ENCODE measurements at places on chromosomes 13 and 19.

DNA sequence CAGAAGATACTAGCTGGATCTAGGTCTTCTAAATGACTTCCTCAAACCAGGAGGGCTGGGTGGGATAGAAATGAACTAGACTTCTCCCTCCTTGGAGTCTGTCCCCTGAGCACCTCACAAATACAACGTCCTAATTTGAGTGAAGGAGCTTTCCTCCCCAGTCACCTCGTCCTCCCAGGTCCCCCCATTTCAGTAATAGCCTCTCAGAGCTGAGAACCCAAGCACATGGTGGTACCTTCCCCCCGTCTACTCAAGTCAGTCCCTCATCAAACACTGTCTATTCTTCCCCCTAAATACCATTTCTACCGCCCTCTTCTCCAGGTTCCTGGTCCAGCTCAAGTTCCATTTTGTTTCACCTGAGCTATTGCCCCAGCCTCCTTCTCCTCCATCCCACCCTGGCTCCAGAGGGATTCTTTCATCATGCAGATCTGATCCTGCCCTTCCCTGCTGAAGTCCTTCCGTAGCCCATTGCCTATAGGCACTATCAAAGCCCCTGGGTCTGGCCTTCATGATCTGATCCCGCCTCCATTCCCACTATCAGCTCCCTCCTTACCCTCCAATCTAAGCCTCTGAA, 5.3 kb upstream of the PRKCG start:
- no peak overlapping the region for H3K27ac ChIP-seq
- no peaks in the 10 kb centered on the region for H3K27me3 ChIP-seq
- no peak overlapping the region for H3K4me3 ChIP-seq
- DNase-seq: no peak
- H3K36me3 ChIP-seq: no peaks in the 10 kb centered on the region

GRCh38 chr19:11031421-11032070, 57.7 kb upstream of the LDLR start:
- H3K36me3 ChIP-seq: no peaks in the 10 kb centered on the region
- H3K27me3 ChIP-seq: no peaks in the 10 kb centered on the region
- H3K27ac ChIP-seq: no peak overlapping the region
- no peak overlapping the region for H3K4me3 ChIP-seq
- no peaks in the 10 kb centered on the region for H3K4me1 ChIP-seq

- H3K27ac ChIP-seq: no peak overlapping the region
- H3K4me1 ChIP-seq: peaks cover 2% of the 10 kb centered on the region
- H3K36me3 ChIP-seq: no peaks in the 10 kb centered on the region
- no peak for DNase-seq
- no peaks in the 10 kb centered on the region for H3K27me3 ChIP-seq
Observed at GRCh38 chr13:44763615-44764301, 187.6 kb upstream of the TSC22D1 start.

DNA sequence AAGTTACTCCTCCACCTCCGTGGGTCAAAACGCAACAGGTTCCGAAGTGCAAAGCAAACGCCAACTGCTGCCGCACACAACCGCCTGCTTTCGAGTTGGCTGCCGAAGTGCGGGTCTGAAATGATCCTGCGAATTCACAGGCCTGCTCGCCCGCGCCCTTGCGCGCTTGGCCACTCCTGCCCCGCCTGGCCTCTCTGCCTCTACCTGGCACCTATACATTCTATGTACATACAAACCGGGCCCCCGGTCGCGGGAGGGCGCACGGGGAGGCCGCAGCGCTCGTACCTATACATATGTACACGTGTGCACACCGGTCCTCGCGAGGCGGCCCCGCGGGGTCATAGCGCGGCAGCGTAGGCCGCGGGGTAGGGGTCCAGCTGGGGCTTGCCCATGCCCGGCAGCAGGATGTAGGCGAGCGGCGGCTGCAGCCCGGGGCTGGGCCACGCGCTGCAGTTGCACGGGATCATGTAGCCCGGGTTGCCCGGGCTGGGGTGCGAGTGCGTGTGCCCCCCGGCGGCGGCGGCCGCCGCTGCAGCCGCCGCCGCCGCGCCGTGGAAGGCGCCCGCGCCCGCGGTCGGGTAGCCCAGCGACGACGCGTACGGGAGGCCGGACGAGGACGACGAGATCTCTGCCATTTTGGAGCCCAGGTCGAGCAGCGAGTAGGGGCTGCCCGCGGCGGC, 1.3 kb downstream of the SOX21 start:
- H3K4me1 ChIP-seq: peaks cover 5% of the 10 kb centered on the region
- no peak overlapping the region for H3K4me3 ChIP-seq
- no peak for DNase-seq

DNA sequence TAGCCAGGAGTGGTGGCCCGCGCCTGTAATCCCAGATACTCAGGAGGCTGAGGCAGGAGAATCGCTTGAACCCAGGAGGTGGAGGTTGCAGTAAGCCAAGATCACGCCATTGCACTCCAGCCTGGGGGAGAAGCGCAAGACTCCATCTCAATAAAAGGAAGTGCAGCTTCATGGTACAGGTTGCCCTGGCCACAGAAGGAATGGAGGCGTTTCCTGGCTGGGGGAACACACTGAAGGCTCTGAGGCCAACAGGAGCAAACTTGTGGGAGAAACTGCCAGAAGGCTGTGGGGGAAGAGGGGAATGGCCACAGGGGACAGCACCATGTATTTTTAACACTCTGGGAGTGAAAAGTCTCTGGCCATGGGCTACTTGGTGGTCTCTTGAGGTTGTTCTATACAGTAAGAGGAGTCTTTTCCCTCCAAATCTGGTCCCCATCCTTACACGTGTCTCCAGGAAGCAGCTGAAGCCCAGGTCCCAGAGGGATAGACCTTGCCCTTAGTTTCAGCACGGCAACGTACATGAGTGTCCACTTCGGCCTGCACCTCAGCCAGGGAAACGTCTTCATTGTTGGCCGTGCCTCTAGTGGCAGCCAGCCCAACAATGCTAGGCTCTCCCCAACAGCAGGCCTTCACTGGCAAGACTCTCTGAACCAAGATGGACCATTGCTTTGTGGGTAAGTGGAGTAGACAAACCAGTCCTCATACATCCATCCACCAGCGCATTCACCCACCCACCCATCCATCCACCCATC, 7.4 kb downstream of the MICOS13 start:
- no peaks in the 10 kb centered on the region for H3K4me1 ChIP-seq
- H3K4me3 ChIP-seq: no peak overlapping the region
- no peaks in the 10 kb centered on the region for H3K36me3 ChIP-seq
- no peak for DNase-seq
- no peak overlapping the region for H3K27ac ChIP-seq

- no peak overlapping the region for H3K27ac ChIP-seq
- no peaks in the 10 kb centered on the region for H3K36me3 ChIP-seq
- H3K4me3 ChIP-seq: no peak overlapping the region
- no peak for DNase-seq
Observed at GRCh38 chr13:94195715-94196114, 283.8 kb downstream of the DCT start.

DNA sequence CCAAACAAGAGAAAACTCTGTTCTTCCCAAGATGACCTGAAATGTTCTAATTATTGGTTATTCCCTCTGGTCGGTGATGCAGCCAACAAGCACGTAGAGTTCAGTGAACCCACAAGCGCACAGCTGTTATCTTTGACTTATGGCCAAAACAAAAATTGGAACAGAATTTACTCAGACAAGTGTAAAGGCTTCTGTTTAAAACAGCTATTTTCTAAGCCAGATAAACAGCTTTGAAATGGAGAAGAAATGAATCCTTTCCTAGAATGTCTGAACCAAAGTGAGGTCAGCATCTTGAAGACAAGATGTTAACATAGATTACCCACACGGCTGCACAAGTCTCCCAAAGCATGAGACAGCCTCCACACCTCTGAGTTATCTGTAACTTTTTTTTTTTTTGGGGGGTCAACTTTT, 669.2 kb downstream of the DIAPH3 start:
- H3K4me1 ChIP-seq: no peaks in the 10 kb centered on the region
- no peak for DNase-seq
- no peaks in the 10 kb centered on the region for H3K27me3 ChIP-seq
- no peak overlapping the region for H3K4me3 ChIP-seq
- H3K36me3 ChIP-seq: no peaks in the 10 kb centered on the region
- H3K27ac ChIP-seq: no peak overlapping the region

GRCh38 chr13:48838193-48838973, 137.3 kb upstream of the FNDC3A start:
- H3K4me1 ChIP-seq: no peaks in the 10 kb centered on the region
- no peak overlapping the region for H3K27ac ChIP-seq
- no peaks in the 10 kb centered on the region for H3K27me3 ChIP-seq
- no peak for DNase-seq
- H3K36me3 ChIP-seq: no peaks in the 10 kb centered on the region
- no peak overlapping the region for H3K4me3 ChIP-seq

- peak; percentile 58 for DNase-seq
- H3K4me1 ChIP-seq: peaks cover 14% of the 10 kb centered on the region
- no peaks in the 10 kb centered on the region for H3K36me3 ChIP-seq
- H3K4me3 ChIP-seq: peak within 1 kb of the TSS; percentile 67
- H3K27ac ChIP-seq: peak within 1 kb of the TSS; percentile 43
Observed at GRCh38 chr19:34364830-34365462, at the start of gene GPI. Gene GPI (plus strand): TSS chr19:34365196. CDS start chr19:34365267, 71 bp downstream.

DNA sequence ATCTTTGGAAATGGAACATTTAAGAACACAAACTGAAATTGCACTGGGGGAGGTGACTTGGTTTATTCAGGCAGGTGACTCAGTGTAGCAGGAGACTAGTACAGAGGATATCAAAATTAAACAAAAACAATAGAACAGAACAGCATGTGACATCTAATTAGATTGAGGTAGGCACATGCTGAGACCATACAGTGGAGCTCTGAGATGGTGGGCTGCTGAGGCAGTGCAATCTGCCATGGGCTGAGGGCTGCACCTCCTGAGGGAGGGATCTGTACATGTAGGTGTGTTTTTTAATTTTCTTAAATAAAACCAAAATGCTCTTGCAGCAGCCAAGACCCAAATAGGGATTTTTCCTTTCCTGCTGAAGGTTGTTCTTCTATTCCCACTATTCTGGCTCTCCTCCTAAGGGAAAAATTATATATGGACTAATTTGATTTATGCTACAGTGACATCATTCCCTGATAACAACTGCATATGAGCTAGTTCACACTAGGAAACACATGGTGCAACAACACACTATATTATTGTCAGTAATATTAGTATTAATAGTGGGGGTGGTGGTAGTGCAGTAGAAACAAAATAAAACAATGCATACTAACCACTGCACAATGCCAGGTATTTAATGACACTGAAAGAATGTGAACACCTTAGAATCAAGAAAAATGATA, 48.0 kb downstream of the LNX2 start:
- no peaks in the 10 kb centered on the region for H3K27me3 ChIP-seq
- H3K4me3 ChIP-seq: no peak overlapping the region
- no peak overlapping the region for H3K27ac ChIP-seq
- DNase-seq: no peak
- H3K4me1 ChIP-seq: no peaks in the 10 kb centered on the region

GRCh38 chr13:19961489-19961888, 3.0 kb downstream of the ZMYM2 start:
- no peak overlapping the region for H3K4me3 ChIP-seq
- H3K4me1 ChIP-seq: peaks cover 9% of the 10 kb centered on the region
- H3K36me3 ChIP-seq: no peaks in the 10 kb centered on the region
- DNase-seq: no peak
- H3K27me3 ChIP-seq: no peaks in the 10 kb centered on the region
- H3K27ac ChIP-seq: no peak overlapping the region

DNA sequence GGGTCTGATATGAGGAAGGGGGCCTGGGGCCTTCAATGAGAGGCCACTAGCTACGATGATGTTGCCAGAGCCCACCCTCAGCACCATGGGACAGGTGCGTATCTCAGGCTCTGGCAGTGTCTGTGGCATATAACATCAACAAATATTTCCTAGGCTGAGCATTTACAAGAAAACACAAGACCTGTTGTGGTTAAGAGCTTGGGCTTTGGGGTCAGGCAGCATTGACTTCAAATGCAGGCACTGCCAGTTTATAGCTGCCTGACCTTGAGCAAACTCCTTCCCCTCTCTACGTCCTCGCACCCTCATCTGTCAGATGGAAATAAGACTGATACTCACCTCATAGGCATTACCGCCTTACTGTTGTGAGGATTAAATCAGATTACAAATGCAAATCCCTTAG, 156.0 kb downstream of the KATNAL1 start:
- no peak for DNase-seq
- H3K27ac ChIP-seq: no peak overlapping the region
- H3K27me3 ChIP-seq: no peaks in the 10 kb centered on the region
- H3K4me3 ChIP-seq: no peak overlapping the region

DNA sequence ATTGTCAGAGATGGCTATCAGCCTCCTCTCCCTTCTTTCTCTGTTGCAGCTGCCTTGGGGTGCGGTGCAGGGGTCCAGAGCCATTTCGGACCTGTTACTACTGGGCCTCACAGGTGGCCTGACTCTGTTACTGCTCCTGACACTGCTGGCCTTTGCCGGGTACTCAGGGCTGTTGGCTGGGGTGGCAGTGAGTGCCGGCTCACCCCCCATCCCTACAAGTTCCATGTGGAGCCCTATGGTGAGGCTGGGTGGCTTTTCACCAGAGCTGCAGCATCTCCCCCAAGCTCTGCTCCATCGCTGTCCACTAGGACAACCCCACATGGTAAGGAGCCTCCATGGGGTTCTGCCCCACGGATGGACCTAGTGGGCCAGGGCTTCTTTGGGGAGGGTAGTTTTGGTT, 13.7 kb upstream of the ZNF492 start:
- no peaks in the 10 kb centered on the region for H3K36me3 ChIP-seq
- peaks cover 23% of the 10 kb centered on the region for H3K4me1 ChIP-seq
- H3K27ac ChIP-seq: peak overlapping the region; percentile 86
- no peak overlapping the region for H3K4me3 ChIP-seq
- DNase-seq: no peak

- DNase-seq: no peak
- peaks cover under 1% of the 10 kb centered on the region for H3K4me1 ChIP-seq
Observed at GRCh38 chr13:107216046-107216755, 648.3 kb upstream of the ARGLU1 start.

- no peak overlapping the region for H3K27ac ChIP-seq
- DNase-seq: peak; percentile 86
- H3K27me3 ChIP-seq: no peaks in the 10 kb centered on the region
- H3K4me1 ChIP-seq: no peaks in the 10 kb centered on the region
Observed at GRCh38 chr19:12676384-12676792, 5.3 kb downstream of the DHPS start.

DNA sequence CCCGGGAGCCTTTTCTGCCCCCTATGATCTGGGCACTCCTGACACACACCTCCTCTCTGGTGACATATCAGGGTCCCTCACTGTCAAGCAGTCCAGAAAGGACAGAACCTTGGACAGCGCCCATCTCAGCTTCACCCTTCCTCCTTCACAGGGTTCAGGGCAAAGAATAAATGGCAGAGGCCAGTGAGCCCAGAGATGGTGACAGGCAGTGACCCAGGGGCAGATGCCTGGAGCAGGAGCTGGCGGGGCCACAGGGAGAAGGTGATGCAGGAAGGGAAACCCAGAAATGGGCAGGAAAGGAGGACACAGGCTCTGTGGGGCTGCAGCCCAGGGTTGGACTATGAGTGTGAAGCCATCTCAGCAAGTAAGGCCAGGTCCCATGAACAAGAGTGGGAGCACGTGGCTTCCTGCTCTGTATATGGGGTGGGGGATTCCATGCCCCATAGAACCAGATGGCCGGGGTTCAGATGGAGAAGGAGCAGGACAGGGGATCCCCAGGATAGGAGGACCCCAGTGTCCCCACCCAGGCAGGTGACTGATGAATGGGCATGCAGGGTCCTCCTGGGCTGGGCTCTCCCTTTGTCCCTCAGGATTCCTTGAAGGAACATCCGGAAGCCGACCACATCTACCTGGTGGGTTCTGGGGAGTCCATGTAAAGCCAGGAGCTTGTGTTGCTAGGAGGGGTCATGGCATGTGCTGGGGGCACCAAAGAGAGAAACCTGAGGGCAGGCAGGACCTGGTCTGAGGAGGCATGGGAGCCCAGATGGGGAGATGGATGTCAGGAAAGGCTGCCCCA, 8.5 kb upstream of the CEACAM7 start:
- H3K27ac ChIP-seq: no peak overlapping the region
- H3K4me1 ChIP-seq: no peaks in the 10 kb centered on the region
- no peak overlapping the region for H3K4me3 ChIP-seq
- no peaks in the 10 kb centered on the region for H3K36me3 ChIP-seq
- DNase-seq: no peak
- no peaks in the 10 kb centered on the region for H3K27me3 ChIP-seq
